ENCODE measurements at places on chromosomes 1 and 21.
A peak's percentile ranks its signal among the peaks of the same experiment; 100 is the strongest.

DNA sequence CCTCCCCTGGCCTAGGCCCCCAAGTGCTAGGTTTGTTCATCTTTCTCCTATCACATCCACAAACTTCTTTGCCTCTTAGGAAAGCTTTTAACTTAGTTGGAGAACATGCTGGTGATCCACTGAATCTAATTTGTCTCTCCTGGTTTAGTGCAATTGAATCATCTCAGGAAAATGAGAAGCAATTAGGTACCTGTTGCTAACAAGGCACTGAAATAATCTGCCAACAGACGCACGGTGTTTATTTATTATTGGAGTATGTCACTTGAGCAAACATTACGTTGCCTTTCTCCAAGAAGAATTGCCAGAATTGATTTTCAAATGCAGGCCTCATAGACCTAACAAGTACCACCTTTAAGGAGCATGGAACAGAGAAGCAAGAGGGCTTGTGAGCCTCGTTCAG lies 309.4 kb downstream of the NFIA start:
- DNase-seq: no peak

DNA sequence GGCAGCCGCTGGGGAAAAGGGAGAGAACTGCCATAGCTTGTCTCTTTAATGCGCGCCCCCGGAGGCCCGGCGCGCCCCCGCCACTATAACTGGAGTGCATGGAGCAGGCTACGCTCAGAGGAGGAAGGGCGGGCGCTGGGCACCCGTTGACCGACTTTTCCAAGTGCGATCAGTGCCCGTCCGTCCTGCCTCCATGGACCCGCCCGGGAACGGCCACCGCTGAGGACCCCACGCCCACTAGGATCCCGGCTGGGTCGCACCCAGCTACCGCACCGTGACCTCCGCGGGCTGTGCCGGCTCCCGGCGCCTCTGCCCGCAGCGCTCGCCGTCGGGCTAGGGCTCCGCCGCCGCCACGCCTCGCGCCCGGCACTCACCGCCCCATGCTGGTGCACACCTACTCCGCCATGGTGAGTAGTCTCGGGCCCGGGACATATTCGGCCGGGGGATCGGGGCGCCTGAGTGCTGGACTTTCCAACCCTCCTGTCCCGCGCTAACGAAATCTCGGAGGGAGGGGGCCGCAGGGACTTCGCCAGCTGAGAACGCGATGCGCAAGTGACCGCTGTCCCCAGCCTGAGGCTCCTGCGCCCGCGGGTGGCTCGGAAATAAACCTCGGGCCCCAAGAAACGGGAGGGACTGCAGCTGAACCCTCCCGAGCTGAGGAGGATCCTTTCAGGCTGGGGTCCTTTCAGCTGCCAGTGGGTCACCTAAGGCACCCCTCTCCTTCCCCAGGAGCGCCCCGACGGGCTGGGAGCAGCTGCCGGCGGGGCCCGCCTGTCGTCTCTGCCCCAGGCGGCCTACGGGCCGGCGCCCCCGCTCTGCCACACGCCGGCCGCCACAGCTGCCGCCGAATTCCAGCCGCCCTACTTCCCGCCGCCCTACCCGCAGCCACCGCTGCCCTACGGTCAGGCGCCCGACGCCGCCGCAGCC lies at the start of gene TFAP2E:
Gene TFAP2E, plus strand, starts transcription at position 117 of the 927 bp plus-strand sequence. Its CDS starts 264 bp downstream, at position 381.
- peak; percentile 57 for DNase-seq

GRCh38 chr1:220533504-220534109 lies 5.7 kb downstream of the MARK1 start:
- no peak for DNase-seq

- DNase-seq: no peak
These were observed 146.9 kb downstream of the RWDD3 start for GRCh38 chr1:95380909-95381308.

- DNase-seq: no peak
These were observed 114.0 kb downstream of the GREM2 start for GRCh38 chr1:240497908-240498307.

DNA sequence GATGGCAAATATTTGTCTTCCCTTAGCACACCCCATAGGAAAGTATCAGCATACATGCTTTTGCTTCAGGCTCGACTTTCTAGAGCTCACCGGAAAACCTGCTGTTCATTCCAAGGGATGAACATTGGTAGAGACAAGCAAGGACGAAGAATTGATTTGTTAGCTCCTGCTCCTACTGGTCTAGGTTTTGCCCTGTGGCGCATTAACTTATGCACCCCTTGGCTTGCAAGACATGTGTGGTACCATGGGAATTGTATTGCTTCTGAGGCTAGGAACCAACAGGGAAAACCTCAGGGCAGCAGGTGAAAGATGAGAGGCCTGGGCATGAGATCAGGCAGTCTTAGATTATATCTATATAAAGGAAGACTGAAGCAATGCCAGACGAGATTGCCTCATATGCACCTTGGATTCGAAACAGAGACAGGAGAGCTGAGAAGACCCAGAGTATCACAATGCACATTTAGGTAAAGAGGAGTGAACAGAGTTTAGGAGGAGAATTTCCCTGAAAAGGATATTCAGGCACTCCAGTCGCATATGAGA lies 771.2 kb upstream of the B3GALT2 start:
- no peak for DNase-seq

GRCh38 chr1:202249846-202250245 lies 56.2 kb downstream of the LGR6 start:
- no peak for DNase-seq

DNA sequence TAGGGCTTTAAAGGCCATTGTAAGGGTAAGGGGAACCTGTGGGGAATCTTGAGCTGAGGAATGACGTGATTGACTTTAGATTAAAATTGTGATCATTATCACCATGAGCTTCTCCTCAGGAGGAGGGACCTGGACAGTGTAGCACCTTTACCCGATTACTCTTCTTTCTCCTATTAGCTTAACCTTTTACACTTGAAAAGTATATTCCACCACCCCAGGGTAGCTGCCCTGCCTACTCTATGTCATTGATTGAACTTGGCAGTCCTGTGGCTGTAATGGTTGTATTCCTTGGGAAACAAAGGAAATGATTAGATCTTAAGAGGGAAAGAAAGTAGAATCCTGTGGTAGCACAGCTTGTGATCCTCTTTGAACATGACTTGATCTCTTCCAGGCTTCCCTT lies 47.7 kb downstream of the CACHD1 start:
- no peak for DNase-seq

DNA sequence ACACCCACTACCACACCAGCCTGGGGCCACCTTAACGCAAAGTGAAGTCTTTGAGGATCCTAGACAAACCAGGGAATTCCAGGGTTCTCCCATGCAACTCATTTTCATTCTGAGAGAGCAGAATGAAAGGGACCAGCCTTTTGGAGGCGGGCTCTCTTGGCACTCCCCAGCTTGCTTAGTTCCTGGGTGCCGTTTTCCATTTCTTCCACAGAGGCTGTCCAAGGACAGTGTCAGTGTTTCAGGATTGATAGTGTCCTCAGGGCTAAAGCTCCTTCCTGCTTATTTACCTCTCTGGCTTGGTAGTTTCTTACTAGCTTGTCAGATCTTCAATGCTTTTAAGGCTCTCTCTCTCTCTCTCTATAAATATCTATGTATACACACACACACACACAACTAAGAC lies 30.1 kb upstream of the GNG4 start:
- no peak for DNase-seq

GRCh38 chr1:217089361-217090014 lies 366.3 kb upstream of the ESRRG start:
- DNase-seq: peak; percentile 27

DNA sequence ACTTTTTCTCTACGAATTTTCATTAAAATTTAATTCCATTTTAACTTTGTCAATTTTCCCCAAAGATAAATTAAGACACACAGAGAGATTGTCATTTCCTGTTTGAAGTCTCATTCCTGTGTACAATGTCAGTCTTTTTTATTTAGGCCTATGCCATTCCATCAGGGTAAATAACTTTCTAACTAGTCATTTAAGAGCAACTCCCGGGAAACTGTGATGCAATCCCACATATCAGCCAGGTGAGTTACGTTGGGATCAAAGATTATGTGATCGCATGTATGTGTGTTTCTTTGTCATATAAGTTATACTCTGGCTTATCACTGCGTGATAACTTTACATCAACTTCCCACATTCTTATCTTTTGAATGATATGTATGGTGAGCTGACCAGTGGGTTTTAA lies 86.1 kb upstream of the S1PR1 start:
- no peak for DNase-seq

DNA sequence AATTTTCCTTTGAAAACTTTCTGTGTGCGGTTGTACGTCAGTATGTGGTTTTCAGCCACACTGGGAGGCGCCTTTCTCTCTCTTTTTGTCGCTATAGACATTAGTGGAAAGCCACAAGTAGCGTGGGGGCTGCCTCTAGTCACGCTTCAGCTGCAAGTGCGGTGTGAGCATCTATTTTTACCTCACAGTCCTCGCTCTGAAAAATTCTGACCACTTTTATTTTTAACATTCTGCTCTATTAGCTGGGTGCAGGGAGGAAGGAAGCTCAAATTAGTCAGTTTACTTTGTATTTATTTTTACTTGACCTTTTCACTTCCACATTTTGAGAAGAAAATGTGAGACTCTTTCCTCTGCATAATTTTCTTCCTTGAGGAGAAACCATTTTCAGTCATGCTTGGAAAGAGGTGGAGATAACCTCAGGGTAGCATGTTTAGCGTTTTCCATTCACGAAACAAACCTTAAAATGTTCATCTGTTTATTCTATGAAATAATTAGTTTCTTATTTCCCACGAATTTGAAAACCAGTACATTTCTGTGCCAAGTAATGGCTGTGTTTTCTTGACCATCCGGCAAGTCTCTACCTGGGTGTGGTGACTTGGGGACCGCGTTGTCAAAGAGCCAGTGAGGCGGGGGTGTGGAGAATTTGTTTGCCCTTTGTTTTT lies 35.6 kb downstream of the ADARB1 start:
- no peak for DNase-seq

GRCh38 chr1:11761988-11762406 lies at the start of gene C1orf167:
TSS of gene C1orf167 (plus strand) at chr1:11762193. CDS start at chr1:11764401, 2,208 bp downstream.
- DNase-seq: no peak

All from foreskin melanocyte (primary cell).